ENCODE measurements at places on chromosomes 12 and 14.
A peak's percentile ranks its signal among the peaks of the same experiment; 100 is the strongest.

DNA sequence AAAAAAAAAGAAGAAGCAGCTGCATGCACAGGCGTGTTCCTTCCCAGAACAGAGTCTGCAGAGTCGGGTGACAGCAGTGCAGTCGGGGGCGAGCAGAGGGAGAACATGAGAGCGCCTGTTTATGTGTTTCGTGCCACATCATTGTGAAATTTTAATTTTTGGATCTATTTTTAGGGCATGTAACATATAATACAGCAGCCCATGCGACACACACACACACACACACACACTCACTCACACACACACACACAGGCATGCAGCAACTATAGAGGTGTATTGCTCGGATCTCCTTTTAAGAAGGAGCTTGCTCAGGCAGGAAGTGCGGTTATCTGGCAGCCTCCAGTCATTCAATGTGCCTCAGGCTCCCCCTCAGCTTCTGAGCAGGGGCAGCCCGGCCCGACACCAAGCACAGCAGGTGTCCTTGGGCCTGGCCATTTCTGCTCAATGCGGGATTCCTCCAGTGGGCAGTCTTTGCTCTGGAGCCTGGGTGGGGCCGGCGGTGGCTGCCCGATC lies 71.8 kb downstream of the ZNF664 start:
- DNase-seq: peak; percentile 12

DNA sequence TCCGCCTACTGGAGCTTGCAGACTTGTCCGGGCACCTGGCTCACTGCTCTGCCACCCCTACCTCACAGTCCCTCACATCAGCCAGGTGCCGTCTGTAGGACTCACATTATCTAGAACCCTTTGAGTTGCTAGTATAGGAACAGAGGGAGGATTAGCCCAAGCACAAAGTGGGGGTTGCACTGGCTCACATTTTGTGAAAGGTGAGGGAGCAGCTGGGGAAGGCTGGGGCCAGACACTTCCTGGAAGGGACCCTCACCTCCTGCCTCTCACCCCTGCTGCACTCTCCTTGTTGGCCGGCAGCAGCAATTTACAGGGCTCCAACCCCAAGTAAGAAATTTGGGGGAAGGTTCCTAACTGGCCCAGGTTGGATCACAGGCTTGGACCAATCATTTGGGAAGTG lies 1031.6 kb downstream of the BCL11B start:
- no peak for DNase-seq

GRCh38 chr14:33484264-33484663 lies 466.6 kb downstream of the EGLN3 start:
- no peak for DNase-seq

DNA sequence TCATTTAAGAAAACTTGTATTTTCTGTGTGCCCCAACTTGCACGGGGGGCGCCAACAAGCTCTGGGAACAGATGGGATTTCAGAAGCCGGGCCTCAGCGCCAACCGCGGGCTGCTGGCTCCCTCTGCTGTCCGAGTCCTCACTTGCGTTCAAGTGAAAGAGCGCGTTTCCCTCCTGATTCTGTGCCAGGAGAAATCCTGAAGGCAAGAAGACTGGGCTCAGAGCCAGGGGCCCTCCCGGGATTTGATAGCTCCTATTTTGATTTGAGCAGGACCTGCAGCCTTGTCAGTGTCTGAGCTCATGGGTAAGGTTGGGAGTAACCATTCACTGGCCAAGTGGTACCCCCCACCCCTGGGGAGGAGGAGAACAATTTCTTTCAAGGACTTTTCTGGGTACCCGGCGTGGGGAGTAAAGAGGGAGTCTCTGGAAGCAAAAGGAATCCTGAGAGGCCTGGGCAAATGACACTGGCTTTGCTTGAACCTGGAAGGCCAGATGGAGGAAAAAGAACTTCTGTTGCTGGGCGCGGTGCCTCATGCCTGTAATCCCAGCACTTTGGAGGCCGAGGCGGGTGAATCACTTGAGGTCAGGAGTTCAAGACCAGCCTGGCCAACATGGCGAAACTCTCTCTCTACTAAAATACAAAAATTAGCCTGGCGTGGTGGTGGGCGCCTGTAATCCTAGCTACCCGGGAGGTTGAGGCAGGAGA lies 179.0 kb upstream of the RGS6 start:
- peak; percentile 76 for DNase-seq

DNA sequence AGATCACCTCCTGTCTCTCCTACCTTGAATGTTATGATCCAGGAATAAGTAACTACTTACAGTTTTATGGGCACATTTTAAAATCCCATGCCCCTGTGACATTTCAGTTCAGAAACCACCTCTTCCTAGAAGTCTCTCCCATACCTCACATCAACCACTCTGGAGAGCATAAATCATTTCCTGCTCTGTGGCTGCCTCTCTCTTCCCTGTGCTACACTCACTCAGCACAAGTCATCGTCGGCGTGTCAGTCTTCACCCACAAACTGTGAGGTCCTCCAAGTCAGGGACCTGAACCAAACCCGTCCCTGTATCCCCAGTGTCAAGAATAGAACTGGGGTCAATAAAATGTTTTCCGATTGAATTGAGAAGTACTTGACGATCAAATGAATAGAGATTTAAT lies 863.3 kb downstream of the BCL11B start:
- DNase-seq: no peak

Data from CD8-positive, alpha-beta T cell (primary cell).